Hematopoietic multipotent progenitor cell treated with erythropoietin and hydrocortisone succinate and interleukin-3 and kit ligand, for 6 days (in vitro differentiated cells): ENCODE measurements at places on chromosomes 5 and 9.

DNA sequence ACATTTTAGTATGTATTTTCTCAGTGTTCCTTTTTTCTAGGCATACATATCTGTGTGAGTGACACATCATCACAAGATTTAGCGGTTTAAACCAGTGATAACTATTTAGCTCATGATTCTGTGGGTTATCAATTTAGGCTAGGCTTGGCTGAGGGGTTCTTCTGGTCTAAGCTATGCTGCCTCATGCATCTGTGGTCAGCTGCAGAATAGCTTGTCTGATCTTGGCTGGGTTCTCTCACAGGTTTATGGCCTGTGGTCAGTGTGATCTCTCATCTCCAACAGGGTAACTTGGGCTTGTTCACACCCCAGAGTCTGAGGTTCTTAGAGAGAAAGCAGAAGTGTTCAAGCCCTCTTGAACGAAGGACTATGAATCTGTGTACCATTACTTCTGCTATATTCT, 363.3 kb downstream of the KDM4C start:
- peak; percentile 84 for DNase-seq

DNA sequence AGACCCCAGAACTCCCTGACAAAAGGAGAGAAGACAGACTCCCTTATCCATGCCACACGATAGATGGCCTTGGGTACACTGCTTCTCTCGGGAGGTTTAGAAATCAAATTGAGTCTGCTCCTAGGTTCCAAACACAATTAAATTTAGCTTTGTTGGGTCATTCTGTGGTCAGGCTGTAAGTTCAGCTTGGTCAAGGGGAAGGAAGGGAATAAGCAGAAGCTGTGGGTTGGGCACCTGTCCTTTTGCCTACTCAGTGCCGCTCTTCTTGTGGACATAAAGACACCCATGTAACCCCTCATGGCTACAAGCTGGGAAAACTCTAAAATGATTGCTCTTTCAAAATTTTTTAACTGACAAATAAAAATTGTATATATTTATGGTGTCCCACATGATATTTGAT, 19.1 kb upstream of the AK3 start:
- peak; percentile 52 for DNase-seq

GRCh38 chr5:113343343-113343742, 91.4 kb downstream of the TSSK1B start:
- no peak for DNase-seq

DNA sequence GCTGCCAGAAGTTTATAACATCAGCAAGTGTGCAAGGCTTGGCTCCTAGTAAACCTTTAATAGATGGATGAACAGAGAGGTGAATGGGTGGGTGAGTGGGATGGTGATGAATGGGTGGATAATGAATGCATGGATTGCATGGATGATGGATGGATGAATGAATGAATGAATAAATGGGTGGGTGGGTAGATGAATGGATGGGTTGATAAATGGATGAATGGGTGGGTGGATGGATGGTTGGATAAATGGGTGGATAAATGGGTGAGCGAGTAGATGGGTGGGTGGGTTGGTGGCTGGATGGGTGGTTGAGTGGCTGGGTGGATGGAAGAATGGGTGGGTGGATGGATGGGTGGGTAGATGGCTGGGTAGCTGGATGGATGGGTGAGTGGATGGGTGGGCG, 28.5 kb upstream of the CEP72 start:
- no peak for DNase-seq

GRCh38 chr5:59760785-59761348, 132.7 kb downstream of the PDE4D start:
- DNase-seq, result peak; percentile 3
